ENCODE measurements at places on chromosomes 2 and 18.

- DNase-seq: no peak
These were observed 27.6 kb upstream of the UGP2 start for GRCh38 chr2:63814114-63814513.

DNA sequence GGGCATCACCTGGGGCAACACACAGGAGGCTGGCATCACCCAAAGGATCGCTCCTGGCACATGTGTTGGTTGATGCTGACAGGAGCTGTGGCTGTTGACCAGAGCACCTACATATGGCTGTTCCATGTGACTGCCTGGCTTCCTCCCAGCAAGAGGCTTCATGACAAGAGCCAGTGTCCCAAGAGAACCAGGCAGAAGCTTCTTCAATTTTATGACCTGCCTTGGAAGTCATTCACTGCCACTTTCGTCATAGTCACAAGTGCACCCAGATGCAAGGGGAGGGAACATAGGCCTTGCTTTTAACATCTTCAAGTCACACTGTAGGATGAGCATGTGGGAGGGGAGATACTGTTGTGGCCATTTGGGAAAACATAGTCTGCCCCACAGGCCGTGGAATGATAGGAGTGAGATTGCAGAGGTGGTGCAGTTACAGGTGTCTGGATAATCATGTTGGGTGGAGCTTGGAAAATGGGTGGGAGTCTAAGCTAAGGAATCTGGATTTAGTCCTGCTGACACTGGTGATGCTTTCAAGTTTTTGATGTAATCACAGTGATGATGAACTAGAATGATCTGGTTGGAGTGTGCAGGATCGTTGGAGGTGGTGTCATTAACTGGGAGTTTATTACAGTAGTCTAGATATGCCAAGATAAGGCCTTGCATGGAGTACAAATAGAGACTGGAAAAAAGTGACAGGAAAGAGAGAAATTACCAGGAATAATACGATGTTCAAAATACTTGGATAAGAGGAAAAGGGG lies 107.0 kb downstream of the RAPGEF4 start:
- no peak for DNase-seq

- no peak for DNase-seq
These were observed 69.3 kb upstream of the MEX3C start for GRCh38 chr18:51266773-51267172.

- DNase-seq: no peak
These were observed 1411.8 kb downstream of the LRP1B start for GRCh38 chr2:140718999-140719398.

- DNase-seq: no peak
These were observed 55.6 kb upstream of the TEX51 start for GRCh38 chr2:126843081-126843480.

DNA sequence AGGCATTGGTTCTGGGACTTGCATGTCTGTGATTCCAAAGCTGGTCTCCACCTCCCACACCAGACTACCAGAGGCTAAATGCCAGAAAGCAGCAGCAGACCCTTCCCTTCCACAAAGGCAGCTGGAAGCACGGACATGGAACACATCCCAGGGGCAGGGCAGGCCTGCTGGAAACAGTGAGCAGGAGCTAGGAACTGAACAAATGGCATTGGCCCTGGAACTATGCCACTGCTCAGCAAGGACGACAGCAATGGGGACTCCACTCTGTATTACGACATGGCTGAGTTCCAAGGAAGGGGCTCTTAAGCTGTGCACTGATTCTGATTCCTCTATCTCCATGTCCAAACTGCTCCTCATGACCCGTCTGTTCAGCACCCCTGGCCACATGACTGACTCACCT lies 77.8 kb upstream of the TFCP2L1 start:
- no peak for DNase-seq

DNA sequence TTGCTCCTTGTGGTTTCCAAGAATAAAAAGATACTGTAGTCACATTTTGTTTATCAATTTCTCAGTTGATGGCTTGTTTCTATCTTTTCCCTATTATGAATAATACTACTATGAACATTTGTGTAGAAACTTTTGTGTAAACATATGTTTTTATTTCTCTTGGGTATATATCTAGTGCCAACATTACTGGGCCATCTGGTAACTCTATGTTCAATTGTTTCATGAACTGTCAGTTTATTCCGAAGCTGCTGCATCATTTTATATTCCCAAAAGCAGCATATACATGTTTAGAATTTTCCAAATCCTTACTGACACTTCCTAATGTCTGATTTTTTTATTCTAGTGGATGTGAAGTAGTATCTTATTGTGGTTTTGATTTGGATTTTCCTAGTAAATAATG lies 737.6 kb upstream of the TMEFF2 start:
- no peak for DNase-seq

GRCh38 chr2:157898591-157898996 lies 22.5 kb upstream of the ACVR1 start:
- peak; percentile 67 for DNase-seq

DNA sequence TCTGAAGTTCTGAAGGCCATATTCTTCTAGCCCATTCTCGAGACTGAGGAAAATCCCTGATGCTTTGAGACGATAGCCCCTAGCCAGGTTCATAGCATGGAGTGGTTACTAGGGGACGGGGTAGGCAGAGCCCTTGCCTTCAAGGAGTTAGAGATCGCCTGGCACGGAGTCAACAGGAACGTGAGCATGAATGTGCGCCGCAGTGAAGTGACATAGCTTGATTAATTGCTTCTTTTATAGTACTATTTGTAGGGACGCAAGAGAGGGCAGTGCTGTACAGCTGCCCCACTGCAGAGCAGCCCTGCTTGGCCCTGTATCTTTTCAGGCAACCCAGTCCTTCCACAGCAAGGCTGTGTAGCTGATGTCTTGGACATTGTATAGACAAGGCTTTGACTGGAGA lies 26.2 kb downstream of the HRH4 start:
- DNase-seq: no peak

GRCh38 chr2:48471048-48471474 lies 58.9 kb upstream of the STON1 start:
- peak; percentile 72 for DNase-seq

DNA sequence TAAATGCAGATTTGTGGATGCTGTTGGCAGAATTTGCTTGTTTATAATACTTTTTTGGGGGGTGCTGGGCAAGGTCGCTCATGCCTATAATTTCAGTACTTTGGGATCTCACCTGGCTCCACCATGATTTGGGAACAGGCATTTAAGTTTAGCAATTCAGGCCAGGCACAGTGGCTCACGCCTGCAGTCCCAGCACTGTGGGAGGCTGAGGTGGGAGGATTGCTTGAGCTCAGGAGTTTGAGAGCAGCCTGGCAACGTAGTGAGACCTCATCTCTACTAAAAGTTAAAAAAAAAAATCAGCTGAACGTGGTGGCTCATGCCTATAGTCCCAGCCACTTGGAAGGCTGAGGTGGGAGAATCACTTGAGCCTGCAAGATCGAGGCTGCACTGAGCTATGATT lies 20.7 kb downstream of the TANC1 start:
- no peak for DNase-seq

- DNase-seq: peak; percentile 90
These were observed 386.9 kb downstream of the FIGN start for GRCh38 chr2:163348857-163349380.

DNA sequence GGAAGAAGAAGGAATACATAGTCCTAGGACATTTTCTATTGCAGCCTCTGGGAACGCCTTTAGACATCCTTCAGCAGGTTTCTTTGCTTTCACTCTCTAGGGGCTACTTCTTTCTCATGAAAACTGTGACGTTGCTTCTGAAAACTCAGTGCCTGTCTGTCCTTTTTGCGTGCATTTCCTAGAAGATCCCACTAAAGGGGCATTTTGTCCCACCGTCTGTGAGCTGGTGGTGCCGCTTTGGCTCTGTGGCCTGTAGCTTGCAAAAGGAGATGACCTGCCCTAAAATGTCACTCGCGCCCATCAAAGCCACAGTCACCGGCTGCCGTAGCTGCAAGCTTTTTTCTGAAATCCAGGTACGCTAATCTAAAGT lies 579 bp downstream of the STAT4 start:
- no peak for DNase-seq

GRCh38 chr2:201248288-201248844 lies 12.0 kb upstream of the CASP8 start:
- no peak for DNase-seq

GRCh38 chr2:129276978-129277584 lies 702.4 kb upstream of the RAB6C start:
- no peak for DNase-seq

- no peak for DNase-seq
These were observed 3.2 kb downstream of the EMX1 start for GRCh38 chr2:72920318-72921087.

- DNase-seq: no peak
These were observed 21.4 kb downstream of the SFXN5 start for GRCh38 chr2:73050121-73050545.
